ENCODE measurements at places on chromosomes 5 and 9.

GRCh38 chr5:145953202-145953601 lies 16.8 kb downstream of the SH3RF2 start:
- DNase-seq: no peak

DNA sequence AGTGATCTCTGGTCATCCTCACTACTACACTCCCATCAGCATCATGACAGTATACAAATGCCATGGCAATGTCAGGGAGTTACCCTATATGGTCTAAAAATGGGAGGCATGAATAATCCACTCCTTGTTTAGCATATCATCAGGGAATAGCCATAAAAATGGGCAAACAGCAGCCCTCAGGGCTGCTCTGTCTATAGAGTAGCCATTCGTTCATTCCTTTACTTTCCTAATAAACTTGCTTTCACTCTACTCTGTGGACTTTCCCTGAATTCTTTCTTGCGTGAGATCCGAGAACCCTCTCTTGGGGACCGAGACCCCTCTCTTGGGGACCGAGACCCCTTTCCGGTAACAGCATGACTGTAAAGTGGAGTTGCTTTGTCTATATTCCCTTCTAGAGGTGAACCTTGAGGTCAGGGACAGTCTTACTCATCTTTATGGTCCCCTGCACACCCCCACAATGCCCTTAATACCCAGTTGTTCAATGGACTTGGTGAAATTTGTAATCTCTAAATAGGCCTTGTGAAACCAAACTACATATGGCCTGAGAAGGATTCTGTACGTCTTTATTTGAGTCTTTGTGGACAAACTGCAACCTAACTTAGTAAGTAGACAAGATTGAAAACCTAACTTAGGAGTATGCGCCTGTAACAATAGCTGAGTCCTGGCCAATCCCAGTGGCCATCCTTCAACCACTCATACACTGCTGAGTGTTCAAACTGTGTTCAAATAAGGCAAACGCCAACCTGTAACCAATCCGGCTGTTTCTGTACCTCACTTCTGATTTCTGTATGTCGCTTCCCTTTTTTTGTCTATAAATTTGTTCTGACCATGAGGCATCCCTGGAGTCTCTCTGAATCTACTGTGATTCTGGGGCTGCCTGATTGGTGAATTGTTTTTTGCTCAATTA lies 32.3 kb upstream of the UBTD2 start:
- no peak for DNase-seq

DNA sequence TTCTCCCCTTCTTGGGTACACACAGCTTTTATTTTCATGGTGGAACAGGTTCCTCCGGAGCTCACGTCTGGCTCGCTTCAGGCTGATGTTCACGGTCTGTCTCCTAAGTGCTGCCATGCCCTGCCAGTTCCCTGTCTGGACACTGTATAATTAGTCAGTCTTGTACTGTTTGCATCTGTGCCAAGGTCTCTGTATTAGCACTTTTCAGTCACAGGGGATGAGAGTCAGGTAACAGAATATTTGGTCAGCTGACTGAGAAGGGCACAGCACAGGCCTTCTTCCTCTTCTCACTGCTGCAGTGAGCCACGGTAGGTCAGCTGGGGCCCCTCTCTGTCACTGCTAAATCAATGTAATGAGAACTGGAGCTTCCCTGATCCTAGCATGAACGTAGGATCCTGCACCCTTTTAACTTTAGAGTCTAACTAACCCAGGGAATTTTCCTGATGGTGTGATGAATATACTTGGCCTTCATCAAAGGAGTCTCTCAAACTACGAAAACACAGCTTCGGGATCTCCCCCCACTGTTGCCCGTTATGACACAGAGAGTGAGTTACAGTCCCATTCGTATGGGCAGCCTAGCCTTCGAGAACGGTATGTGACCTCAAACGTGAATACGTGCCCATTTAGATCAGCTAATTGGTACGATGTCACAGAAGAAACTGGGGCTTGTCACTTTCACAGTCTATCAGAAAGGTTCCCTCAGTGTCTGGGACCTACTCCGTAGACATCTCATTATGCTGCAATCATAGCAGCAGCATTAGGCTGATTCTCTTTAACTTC lies 354.1 kb upstream of the RFX3 start:
- DNase-seq: no peak

DNA sequence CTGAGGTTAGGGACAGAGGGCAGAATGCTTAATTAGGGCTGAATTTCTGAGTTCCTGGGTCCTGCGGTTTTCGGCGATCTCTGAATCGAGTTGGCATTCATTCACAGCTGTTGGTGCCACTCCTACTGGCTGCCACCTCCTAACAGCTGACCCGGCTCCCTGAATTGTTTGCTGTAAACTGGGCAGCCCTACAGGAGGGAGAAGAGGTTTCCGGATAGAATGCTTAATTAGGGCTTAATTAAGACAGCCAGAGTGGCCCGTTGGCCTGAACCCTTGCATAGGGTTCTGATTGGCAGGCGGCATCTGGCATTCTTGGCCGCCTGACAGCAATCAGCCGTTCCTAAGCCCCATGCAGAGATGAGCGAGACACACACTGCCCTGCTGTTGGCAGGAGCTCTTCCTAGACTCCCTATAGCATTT lies 25.7 kb downstream of the FRMPD1 start:
- no peak for DNase-seq

- no peak for DNase-seq
These were observed 58.4 kb downstream of the RANBP17 start for GRCh38 chr5:170920196-170920595.

DNA sequence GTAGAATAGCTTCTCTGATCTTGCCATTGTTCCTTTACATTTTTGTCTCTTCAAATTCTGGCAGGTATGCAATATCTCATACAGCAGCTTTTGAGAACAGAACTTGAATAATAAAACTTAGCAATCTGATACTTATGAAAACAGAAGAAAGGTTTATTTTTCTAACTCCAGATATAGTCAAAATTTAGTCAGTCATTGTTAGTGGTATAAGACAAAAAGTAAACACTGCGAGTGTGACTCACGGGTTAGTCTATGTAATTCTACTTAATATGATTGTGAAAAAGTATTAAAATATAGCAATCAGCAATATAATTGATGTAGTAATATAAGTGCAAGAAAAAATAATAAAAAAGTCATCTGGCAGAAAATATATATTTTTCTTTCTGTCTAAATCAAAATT lies 910.4 kb downstream of the DNAH5 start:
- no peak for DNase-seq

DNA sequence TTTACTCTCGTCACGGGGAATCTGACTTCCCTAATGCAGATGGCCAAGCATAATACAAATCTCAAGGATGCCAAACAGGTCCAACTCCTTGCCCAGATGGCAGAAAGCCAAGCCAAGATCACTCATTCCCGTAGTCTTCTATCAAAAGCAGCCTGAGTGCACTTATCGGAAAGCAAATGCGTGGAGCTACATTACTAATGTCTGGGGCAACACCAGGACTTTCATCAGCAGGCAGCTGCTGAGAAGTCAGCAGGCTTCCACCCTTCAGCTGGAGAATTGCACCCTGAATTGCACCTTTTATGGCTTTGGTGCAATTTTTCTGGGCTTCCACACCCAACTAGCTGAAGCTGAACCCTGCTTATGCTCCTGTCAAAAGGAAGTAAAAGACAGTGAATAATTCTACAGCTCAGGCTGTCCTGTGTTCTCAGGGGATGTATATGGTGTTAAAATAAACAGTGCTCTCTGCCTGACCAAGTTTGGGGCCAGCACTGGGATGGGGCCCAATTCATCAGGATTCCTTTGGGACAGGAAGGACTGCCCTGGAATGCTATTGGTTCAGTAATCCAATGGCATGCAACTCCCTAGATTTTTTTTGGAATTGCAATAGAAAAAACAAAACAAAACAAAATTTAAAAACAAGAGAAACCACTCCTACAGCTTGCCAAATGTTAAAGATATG lies 92.6 kb downstream of the DPYSL3 start:
- DNase-seq: no peak

- DNase-seq: no peak
These were observed 14.6 kb upstream of the PBX3 start for GRCh38 chr9:125732562-125732961.

DNA sequence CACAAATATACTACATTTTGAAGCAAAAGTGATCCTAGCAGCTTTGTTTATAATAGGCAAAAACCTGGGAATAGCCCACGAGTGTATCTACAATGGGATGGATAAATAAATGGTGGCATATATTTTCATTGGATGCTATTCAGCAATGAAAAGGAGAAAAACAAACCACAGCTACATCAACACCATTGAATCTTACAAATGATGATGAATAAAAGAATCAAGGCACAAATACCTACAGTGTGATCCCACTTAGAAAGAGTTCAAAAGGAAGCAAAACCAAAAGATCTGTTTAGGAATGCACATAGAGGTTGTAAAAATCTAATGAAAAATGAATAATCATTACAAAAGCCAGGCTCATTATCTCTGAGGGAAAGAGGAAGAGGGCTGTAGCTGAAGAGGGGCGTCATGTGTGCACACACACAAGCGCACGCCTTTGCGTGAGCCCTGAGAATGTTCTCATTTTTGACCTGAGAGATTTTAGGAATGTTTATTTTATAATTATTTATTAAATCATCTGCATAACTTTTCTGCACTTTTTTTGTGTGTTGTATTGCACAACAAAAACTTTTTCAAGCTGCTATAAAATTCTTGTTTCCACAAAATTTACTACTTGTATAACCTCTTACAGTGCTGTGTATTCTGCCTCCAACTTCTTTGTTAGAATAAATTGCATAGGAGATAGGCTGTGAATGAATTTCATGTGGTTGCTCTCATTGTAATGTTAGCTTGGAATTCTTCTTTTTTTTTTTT lies 5.9 kb upstream of the RHOBTB3 start:
- peak; percentile 32 for DNase-seq

DNA sequence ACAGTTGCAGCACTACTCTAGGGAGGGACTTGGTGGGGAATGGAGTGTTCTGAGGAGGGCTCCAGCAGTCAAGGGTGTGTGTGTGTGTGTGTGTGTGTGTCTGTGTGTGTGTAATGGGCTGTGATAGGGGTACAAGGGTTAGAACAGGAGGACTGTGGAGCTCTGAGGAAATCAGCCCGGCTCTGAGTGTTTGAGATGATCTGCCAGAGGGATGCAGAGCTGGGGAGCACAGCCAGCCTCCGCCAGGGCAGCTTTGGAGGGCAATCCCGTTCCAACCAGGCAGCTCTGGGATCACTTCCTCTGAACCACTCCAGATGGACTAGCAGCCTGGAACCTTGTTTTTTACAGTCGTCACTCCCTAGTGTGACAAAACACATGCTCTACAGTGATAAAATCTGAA lies 3.0 kb upstream of the SLC6A7 start:
- no peak for DNase-seq

- no peak for DNase-seq
These were observed 323.1 kb upstream of the ACTBL2 start for GRCh38 chr5:57805732-57806131.

- no peak for DNase-seq
These were observed 23.7 kb upstream of the LMNB1 start for GRCh38 chr5:126753227-126753626.

GRCh38 chr9:93520523-93520922 lies 55.9 kb upstream of the PHF2 start:
- DNase-seq: no peak

GRCh38 chr9:7656636-7657035 lies 142.9 kb downstream of the DMAC1 start:
- DNase-seq: no peak

DNA sequence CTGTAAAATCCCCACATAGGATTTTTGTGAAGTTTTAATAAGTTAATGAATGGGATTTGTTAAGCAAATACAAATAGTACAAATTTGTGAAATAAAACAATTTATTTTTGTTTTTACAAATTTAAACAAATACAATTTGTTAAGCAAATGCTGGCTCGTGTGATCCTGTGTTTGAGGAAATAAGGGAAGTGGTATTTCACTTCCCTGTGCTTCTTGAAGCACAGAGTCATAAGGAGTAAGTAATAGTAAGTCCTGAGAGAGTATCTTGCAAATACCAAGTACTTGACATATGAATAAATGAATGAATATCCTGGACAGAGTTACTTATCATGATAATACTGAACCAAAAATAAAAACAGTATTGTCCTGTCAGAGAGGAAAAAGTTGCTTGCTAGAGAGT lies 9.1 kb downstream of the SMIM3 start:
- no peak for DNase-seq

Measured in brain pericyte (primary cell).